ENCODE measurements at places on chromosomes 5 and 9.

- DNase-seq, result no peak
Observed at GRCh38 chr9:114272739-114273431, 50.0 kb upstream of the ORM1 start.

DNA sequence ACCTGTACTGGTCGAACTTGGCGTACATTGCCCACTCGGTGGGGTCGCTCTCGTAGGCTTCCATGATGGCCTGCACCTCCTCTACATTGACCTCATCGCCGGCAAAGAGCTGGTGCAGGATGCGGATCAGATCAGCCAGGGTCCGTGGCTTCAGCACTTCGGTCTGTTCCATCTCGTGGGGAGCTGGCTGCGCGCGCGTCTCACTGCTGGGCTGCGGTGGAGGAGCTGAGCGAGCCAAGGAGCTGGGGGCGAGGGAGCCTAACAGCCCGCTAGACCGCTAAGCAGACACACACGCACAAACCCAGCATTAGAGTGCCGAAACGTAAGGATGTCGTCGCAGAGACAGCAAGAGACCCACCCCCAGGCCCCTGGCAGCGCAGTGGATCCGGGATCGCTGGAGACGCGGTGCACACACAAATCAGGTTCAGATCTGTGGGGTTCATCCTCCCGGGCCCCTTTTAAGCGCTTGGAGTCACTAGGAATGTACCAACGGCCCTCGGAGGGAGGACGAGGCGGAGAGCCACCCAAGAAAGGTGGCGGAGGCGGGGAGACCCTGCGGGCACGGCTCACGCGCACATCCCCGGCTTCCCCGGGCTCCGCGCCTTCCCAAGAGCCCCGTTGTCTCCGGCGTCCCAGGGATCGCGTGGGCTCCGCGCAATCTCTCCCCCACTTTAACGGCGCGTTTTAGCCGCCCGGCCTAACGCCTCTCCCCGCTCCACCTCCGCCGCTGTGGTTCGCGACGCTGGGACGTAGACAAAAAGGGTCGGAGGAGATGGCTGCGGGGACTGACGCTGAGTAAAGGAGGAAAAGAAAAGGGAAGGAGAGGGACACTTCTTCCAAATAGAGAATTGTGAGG, at the start of gene CDO1:
CDO1 (minus strand) TSS at position 434 of the 856 bp plus-strand sequence; CDS start at position 172, 262 bp downstream.
- DNase-seq, result no peak

DNA sequence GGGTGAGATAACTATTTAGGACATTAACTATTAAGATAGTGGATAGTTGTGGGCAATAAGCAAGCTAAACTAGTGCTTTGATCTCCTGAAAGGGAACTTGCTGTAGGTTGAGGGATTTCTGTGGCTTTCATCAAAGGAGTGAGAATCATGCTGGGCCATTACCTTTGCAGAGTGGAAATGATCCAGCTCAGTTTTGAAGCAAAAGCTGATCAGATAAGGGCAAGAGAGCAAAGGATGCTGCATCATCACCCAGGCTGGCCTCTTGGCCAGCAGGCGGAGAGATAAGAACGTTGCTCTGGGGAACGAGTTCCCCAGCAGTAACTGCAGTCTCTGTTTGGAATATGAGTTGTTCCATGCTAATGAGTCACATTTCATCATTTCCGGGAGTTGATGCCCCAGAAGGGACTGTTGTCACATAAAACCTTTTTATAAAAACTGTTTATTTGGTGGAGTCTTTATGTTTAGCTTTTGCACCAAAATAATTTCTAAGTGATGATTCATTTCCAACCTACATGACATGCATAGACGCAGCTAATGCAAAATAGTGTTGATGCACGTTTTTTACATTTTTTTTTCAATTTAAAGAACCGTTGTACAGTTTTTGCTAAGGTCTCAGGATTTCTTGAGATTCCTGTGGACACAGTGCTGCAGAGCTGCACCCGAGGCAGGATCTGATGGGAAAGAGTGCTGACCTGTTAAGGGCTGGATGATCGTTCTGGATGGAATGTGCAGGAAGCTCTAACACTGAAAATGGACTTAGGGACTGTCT, 99.3 kb downstream of the ACTBL2 start:
- peak; percentile 93 for DNase-seq

DNA sequence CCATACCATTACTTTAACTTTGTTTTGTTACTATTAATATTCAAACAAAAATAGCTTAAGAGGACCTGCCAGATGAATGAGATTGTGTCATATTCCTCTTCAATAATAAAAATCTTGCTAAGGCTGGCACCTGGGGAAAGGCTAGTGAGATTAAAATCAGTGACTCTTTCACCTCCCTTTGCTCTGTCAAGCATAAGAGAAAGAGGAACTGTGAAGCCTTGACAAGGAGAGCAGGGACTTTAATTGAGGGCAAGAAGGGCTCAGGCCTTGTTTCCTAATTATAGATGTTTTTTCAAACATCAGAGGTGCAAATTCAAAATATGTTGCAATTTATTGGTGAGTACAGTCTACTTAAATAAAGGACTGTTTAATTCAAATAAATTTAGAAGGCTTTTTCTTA, 91.7 kb downstream of the SPATA31D1 start:
- DNase-seq, result no peak

DNA sequence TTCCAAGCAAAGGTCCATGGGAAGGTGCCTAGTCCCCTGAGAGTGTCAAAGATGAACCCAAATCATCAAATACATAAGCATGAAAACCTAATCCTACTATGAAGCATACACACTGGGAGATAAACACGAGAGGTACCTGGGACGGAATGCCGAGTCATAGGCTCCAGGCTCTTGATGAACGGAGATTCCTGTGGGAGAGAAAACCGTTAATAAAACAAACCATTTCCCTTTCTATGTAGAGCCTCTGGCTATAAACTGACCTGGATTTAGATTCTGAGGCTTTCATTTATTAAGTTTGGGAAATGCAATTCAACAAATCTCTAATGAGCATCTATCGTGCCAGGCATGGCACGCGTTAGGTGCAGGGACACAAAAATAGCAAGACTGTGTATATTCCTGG, 206.4 kb upstream of the IL12B start:
- DNase-seq, result peak; percentile 9

DNA sequence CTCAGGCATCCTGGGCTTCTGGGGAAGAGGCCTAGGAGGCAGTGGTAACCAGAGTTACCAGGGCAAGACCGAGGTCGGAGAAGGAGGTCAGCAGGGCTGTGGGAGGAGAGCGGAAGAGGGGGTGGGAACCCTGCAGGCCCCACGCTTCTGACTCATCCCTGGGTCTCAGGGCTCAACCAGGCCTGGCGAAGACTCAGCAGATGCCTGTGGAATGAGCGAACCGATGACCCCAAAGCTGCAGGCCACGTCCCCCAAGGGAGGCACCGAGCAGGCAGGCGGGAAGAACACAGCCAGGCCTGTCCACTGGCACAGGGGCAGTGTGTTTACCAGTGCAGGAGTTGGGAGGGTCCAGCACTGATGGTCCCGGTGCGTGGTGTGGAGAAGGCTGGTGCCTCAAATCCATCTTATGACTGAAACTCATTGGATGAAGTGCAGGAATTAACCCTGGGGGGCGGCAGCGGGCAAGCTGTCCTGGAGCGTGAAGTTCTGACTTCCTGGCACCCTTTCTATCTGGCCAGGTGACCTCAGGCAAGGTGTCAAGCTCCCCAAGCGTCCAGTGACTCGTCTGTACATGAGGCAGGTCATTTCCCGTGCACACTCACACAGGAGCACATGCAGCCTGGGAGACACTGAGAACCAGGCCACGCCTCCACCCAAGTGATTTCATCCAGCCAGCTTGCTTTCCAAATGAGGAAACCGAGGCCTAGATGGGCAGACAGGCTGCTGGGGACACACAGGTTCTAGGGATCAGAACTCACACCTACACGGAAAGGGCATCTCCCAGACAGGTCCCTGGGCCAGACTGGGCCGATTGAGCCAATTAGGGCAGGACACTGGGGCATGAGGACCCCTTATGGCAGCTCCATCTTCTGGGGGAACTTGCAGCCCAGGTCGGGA, 69.1 kb downstream of the ADAMTS2 start:
- DNase-seq, result peak; percentile 81

DNA sequence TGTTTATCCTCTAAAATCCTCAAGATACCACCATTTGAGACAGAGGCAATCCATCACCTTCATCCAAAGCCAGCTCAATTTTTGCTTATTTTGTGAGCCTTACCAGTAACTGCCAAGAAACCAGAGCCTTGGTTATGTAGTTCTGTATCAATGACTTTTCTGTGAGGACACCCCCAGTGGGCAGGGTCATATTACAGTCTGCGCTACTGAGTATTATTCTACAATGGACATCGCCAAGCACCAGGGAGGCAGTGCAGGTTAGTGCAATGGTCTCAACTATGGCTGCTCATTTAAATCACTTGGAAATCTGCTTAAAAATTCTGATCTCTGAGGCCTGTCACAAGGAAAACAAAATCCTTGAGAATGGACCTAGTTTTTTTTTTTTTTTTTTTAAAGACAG, 90.5 kb upstream of the NIPAL4 start:
- DNase-seq, result no peak

DNA sequence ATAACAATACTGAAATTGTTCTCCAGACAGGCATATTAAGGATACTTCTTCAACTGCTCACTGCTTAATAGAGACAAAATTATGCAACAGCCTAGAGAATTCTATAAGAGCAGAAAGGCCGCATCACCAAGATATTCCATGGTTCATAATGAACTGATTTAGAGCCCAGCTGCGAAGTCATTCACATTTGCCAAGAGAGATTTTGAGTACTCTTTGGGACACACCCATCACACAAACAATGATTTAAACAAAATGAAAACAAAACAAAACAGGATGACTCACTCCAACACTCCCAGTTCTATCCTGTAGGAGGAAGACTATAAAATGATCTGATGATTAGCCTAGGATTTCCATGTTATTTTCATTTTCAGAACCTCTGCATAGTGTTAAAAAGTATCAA, 145.7 kb upstream of the GNA14 start:
- DNase-seq, result peak; percentile 56

DNA sequence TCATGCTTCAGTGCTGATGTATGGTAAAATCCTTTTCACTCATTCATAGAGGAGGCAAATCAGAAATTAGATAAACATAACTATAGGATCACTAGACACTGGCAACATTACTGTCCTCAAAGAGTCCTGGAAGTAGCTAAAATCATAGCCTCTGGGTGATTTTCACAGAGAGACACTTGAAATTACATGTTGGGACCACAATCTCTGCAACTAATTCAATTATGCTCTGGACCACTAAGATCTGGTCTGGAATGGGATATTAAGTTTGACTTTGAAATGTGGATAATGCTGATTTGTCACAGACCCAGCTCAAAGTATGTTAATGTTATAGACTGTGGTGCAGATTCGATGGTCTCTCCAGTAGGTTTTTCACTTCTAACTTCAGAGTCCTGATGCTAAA, 214.6 kb upstream of the CCNH start:
- no peak for DNase-seq

DNA sequence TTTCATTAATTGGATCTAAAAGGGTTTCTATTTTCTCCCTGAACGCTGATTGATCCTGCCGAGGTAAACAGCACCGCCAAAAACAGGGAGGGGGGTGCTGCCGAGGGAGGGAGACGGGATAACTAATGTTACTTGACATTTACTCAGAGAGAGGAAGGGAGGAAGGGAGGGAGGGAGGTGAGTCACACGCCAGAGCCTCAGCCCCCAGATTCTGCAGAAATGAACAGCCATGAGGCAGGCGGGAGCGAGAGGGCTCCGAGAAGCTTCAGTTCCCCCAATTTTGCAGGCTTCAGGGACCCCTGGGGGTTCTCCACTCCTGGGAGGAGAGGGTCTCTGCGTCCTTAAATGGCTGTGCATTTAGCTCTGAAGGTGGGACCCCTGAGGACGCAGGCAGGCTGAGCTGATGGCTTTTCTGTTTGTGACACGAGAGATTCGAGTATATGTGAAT, 59.1 kb upstream of the IER5L start:
- peak; percentile 37 for DNase-seq

GRCh38 chr9:125681086-125681622, 25.9 kb downstream of the MAPKAP1 start:
- no peak for DNase-seq

GRCh38 chr5:148543727-148544126, 110.6 kb downstream of the HTR4 start:
- DNase-seq, result no peak

GRCh38 chr5:133847886-133848285, 120.5 kb downstream of the C5orf15 start:
- DNase-seq, result no peak

DNA sequence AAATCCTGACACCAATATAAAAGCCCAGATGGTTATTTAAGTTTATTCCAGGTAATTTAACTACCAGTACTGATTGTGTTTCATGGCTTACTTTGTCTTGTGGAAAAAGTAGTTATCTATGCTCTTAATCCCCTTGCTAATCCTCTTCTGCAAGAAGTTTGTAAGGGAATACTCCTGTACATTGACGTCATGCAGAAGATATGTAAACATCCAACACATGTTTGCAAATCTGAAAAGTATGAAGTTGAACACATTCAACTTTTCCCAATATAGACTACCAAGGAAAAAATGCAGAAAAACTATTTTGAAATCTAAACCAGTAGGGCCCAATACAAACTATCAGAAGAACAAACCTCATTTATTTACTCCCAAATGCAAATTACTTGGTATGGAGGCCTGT, 56.3 kb upstream of the ELL2 start:
- peak; percentile 85 for DNase-seq

- DNase-seq, result no peak
Observed at GRCh38 chr5:133888625-133888991, 79.8 kb downstream of the C5orf15 start.

DNA sequence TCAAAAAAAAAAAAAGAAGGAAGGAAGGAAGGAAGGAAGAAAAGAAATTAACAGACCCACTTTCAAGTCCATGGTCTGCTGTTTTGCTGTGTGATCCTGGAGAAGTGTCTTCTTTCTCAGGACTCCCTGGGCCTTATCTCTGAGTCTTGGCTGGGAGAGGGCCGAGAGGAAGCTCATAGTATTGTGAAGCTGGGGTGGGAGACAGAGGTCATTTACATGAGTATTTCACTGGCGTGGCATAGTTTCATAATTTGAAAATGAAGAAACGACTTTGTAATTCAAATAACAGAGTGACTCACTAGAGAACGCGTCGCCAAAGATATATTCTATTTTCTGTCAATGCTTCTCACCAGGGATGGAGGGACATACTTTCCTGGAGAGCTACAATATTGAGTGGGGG, 2.4 kb upstream of the C9orf50 start:
- DNase-seq, result no peak

- DNase-seq, result no peak
Observed at GRCh38 chr5:6483880-6484382, 35.3 kb downstream of the UBE2QL1 start.

GRCh38 chr5:136113606-136114005, 19.0 kb upstream of the SMAD5 start:
- DNase-seq, result no peak

GRCh38 chr9:89354471-89354870, 36.2 kb downstream of the SECISBP2 start:
- no peak for DNase-seq

GRCh38 chr9:124357721-124358361, 57.4 kb downstream of the PSMB7 start:
- DNase-seq, result no peak

- DNase-seq, result no peak
Observed at GRCh38 chr5:164680216-164680615, 1174.8 kb downstream of the MAT2B start.

- no peak for DNase-seq
Observed at GRCh38 chr5:1907616-1908015, 24.9 kb upstream of the IRX4 start.

Measured in H4 (cell line).